ENCODE measurements at places on chromosomes 5 and 9.

DNA sequence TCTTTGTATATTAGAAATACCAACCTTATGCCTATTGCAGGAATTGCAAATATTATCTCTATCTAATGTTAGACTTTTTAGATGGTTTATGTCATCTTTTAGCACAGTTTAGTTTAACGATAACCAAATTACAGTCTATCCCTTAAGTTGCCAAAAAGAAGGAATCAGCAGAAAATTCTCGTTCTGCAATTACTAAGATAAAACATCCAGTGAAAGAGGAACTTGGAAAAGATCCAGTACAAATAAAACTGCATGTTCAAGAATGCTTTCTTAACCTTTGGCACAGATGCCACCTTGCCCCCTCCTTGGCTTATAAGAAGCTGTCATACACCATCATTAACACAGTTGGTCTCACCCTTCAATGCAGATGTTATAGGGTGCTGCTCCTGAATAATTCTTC, 124.0 kb downstream of the SEMA5A start:
- no peak for DNase-seq

DNA sequence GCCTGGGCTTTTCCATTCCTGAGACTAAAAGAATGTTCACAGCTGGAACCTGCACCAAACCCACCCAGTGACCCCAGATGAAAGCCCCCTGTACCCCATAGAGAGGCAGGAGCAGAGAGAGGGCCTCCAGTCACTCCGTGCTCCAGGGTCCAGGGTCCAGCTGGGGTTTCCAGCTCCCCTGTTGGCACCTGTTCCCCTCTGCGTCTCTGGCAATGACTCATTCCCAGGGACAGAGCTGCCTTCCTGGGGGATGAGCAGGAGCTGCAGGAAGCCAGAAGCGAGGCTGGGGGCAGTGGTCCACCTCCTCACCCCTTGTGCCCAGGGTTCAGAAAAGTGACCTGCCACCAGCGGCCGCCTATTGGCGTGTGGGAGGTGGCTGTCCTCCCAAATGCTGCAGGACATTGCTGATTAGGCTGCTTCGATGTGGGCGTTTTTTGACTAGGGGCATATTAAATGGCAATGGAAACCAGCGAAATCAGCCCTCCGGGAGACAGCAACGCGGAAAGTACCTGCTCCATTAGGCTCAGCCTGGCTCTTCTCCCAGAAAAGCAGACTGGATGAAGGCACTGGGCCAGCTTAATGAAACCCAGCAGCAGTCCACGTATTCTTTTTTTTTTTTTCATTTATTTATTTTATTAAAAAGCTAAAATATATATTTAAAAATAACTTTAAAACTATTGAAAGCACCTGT, 97.4 kb downstream of the DAP start:
- no peak for DNase-seq

DNA sequence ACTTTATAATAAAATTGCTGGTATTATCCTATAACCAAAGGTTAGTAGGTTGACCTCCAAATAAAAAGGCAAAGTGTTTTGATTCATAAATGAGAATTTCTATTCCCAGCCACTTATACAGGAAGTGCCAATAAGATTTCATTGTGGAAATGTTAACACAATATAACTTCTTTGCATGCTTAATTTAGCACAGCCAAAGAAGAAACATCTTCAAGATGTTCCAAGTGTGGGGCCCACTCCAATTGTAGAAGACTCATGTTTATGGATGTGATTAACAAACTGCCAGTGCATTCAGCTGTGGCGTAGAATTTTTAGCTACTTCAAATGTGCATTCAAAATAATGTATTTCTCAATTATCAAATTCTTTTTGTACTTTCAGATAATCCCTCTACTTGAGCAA, 402.3 kb downstream of the DEPDC1B start:
- no peak for DNase-seq

DNA sequence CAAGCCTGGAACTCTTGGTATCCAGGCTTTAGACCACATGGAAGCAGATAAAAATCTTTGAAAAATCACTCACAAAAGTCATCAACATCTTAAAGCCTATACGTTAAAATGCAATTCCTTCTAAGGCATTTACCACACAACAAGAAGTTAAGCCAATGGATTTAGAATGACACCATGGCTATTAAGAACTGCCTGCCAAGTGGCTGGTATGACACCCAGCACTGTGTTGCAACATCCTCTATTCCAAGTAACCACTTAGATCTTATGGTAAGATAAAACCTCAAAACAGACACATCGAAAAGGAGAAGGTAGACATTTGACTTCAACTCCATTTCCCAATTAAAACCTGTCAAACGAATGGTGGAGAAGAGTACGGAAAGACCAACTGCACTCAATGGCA, 344.2 kb upstream of the SLC30A5 start:
- DNase-seq, result no peak

- no peak for DNase-seq
Observed at GRCh38 chr5:136020383-136021015, 8.3 kb upstream of the TGFBI start.

- DNase-seq, result no peak
Observed at GRCh38 chr5:137619191-137619870, 116.6 kb downstream of the KLHL3 start.

GRCh38 chr9:134965851-134966250, 48.1 kb upstream of the FCN1 start:
- DNase-seq, result no peak

DNA sequence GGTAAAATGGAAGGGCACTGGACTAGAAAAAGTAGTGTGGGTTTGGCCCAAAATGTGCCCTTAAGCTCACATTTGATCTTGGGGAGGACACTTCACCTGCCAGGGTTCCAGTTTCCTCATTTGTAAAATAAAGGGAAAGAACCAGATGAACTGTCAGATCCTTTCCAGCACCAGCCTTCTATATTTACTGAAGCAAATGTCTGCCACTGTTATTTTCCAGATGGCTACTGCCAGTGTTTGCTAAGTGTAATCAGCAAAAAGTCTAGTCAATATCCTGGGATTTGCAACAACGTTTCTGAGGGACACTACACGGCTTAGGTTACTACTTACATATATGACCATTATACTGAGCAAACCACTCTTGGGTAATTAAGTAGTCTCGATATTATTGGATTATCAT, 340.3 kb downstream of the KCNN2 start:
- DNase-seq, result no peak

- DNase-seq, result no peak
Observed at GRCh38 chr5:180684623-180685161, 35.3 kb upstream of the FLT4 start.
